ENCODE measurements at places on chromosomes 2 and 18.
A peak's percentile ranks its signal among the peaks of the same experiment; 100 is the strongest.

DNA sequence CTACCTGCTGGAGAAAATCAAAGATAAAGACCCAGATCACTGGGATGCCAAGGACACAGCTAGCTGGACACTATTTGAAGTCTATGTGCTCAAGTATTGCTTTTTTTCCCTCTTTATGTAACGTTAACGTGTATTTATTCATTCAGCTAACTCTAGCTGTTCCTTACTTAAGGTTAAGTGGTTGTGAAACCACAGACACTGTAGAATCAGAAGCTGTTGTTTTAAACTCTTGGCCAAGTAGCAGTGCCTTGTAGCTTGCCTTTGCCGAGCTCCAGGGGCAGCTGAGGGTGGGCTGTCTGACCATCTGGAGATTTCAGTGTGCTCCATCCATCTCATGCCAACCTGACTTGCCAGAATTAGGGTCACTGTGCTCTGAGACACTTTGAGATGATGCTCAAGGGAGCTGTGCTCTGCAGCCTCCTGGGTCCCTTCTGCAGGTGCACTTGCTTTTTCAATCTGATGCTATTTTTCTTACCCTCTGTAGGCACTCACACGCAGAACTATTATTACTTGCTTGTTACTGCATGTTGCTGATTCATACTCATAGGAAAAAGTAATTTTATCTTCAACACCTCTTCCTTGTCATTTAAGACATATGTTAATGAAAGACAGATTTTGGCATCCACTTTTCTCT, 116.2 kb downstream of the METTL8 start:
- peaks cover 19% of the 10 kb centered on the region for H3K4me1 ChIP-seq
- no peak overlapping the region for H3K4me3 ChIP-seq
- H3K27ac ChIP-seq = no peak overlapping the region
- H3K36me3 ChIP-seq = peaks cover 20% of the 10 kb centered on the region

GRCh38 chr2:73032702-73033097, 38.8 kb downstream of the SFXN5 start:
- no peak for DNase-seq
- no peak overlapping the region for H3K4me3 ChIP-seq
- no peaks in the 10 kb centered on the region for H3K27me3 ChIP-seq
- no peak overlapping the region for H3K27ac ChIP-seq
- peaks cover 2% of the 10 kb centered on the region for H3K36me3 ChIP-seq
- H3K4me1 ChIP-seq = no peaks in the 10 kb centered on the region

- H3K27me3 ChIP-seq = no peaks in the 10 kb centered on the region
- no peak overlapping the region for H3K27ac ChIP-seq
- H3K4me3 ChIP-seq = no peak overlapping the region
Observed at GRCh38 chr18:46243095-46243494, 138.9 kb downstream of the HAUS1 start.

DNA sequence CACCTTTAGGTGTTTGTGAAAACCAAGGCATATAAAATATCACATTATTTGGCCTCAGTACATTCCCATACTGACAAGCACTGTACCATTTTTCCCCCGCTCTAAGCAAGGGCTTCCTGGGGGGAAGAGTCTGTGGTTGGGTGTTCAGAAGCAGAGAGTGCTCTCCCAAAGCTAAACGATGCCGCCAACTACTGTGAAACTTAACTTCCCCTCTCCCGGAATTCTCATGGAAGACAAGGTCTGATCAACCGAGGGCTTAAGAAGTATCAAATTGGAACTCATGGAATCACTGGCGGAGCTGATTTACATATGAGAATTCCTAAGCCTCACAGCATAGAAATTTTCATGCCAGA, 433 bp upstream of the MFF start:
- H3K27me3 ChIP-seq = no peaks in the 10 kb centered on the region
- peaks cover 11% of the 10 kb centered on the region for H3K36me3 ChIP-seq
- H3K4me3 ChIP-seq = peak overlapping the region; percentile 95

DNA sequence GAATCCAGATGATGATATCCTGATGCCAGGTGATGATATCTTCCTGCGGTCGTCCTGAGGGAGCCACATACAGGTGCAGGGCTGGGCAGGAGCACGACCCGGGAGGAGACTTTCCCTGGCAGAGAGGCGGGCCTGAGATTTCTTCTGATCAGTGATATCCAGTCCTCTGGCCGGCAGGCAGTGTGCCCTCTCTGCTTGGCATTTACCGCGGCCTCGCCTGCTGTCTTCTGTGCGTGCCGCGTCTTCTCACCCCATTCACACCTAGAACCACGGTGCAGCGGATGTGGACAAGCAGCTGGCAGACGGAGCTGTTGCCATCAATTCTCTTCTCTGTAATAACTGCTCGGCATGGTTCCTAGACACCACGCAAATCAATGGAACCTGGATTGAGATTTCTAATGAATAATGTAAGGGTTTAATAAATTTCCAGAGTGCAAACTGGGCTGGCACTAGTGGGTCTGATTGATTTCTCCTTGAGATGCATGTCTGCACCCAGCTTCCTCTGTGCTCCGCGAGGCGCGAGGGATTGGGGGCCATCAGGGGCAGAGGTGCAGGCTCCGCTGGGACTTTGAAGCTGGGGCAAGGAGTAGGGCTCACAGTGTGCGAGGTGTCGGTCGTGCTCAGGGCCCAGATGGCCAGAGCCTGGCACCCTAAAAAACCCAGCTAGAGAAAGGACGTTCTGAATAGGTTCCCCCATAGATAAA, 208.9 kb upstream of the HDAC4 start:
- peaks cover 1% of the 10 kb centered on the region for H3K27me3 ChIP-seq
- no peak for DNase-seq
- peaks cover 3% of the 10 kb centered on the region for H3K4me1 ChIP-seq
- H3K4me3 ChIP-seq = no peak overlapping the region
- H3K27ac ChIP-seq = no peak overlapping the region

DNA sequence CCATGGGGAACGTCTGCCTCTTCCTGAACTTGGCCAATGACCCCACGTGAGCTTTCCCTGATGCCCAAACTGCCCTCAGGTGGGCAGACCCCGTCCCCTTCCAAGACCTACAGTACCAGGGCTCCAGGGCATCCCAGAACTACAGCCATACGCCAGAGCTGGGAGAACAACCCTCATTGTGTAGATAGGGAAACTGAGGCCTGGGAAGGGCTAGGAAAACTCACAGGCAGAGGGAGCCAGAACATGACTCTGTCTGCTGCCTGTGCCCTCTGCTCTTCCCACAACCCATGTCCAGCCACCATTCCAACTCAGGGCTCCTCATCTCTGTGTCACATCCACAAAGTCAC, 16.8 kb upstream of the ANKRD53 start:
- no peak overlapping the region for H3K4me3 ChIP-seq
- peaks cover 5% of the 10 kb centered on the region for H3K4me1 ChIP-seq
- no peak for DNase-seq
- no peak overlapping the region for H3K27ac ChIP-seq
- H3K36me3 ChIP-seq = no peaks in the 10 kb centered on the region

- no peak overlapping the region for H3K4me3 ChIP-seq
- DNase-seq = no peak
- H3K27me3 ChIP-seq = no peaks in the 10 kb centered on the region
- H3K36me3 ChIP-seq = peaks cover 6% of the 10 kb centered on the region
Observed at GRCh38 chr18:5998907-5999306, 103.6 kb upstream of the TMEM200C start.

- no peaks in the 10 kb centered on the region for H3K27me3 ChIP-seq
- DNase-seq = no peak
- no peaks in the 10 kb centered on the region for H3K36me3 ChIP-seq
- no peak overlapping the region for H3K27ac ChIP-seq
Observed at GRCh38 chr2:71667256-71668182, 214.2 kb downstream of the DYSF start.

DNA sequence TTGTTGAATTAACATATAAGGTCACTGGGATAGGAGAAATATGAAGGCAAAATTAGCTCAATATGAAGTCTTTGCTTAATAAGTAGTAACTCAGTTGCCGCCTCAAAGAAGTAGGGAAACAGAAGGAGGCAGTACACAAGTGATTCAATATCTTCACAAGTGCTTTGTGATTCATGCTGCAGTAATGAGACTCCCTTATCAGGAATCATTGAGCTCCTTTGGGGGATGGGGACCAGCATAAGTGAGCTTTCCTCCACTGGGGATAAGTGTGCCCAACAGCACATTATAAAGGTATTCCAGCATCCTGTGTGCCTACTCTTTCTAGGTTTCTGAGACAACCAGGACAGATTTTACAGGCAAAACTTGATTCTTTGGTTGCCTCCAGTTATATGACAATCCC, 323.4 kb upstream of the UBE2E3 start:
- no peaks in the 10 kb centered on the region for H3K27me3 ChIP-seq
- DNase-seq = no peak
- H3K4me3 ChIP-seq = no peak overlapping the region
- peaks cover 11% of the 10 kb centered on the region for H3K4me1 ChIP-seq
- H3K36me3 ChIP-seq = no peaks in the 10 kb centered on the region

- peaks cover 34% of the 10 kb centered on the region for H3K4me1 ChIP-seq
- no peaks in the 10 kb centered on the region for H3K36me3 ChIP-seq
- H3K27me3 ChIP-seq = peaks cover 96% of the 10 kb centered on the region
- no peak overlapping the region for H3K27ac ChIP-seq
Observed at GRCh38 chr2:161418715-161419637, 2.9 kb downstream of the TBR1 start.

DNA sequence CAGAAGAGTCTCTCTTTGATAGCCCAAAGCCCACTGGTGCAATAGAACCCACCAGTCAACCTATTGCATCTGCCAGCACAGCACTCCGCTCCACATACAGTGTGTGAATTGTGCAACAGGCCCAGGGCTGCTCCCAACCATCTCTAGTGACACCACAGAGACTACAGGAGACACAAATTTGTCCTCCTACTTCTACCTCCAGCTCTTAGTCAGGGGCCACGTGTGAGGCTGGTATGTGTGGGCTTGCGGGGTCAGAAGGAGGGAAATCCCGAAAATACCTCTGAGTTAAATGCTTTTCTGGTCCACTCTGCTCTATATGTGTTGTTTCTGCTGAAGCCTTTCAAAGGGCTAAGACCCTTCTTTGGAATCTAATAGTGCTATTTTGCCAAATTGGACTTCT, 18.0 kb downstream of the DGUOK start:
- no peak overlapping the region for H3K27ac ChIP-seq
- H3K4me3 ChIP-seq = no peak overlapping the region
- H3K4me1 ChIP-seq = no peaks in the 10 kb centered on the region
- DNase-seq = no peak
- H3K36me3 ChIP-seq = peaks cover 19% of the 10 kb centered on the region
- H3K27me3 ChIP-seq = no peaks in the 10 kb centered on the region

DNA sequence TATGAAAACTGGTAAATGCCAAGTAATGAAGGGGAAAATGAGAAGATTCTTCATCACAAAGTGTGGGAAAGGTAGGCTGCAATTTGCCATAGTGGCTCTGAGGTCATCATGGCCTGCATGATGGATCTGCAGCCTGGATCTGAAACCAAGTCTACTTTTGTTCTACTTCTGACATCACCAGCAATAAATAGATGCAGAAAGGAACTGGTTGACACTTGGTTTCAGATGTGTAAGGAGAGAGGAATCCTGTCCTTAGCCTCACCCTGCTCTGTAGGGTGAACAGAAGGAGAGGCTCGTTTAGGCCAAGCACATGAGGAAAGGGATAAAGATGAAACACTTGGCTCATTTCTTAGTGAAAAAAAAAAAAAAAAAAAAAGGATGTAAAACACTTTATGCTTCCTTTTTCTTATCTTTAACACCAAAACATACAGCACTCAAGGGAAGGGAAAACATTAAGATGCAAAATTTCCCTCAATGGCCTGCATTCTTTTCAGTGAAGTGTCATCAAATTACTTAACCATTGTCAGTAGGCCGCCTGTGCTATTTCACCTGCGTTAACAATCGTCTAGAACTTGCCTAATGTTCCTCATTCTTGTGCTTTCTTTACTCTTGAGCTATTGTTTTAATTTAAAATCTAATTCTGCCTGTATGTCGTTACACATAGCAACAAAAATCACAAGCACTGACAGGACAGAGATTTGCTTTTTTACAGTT, 3.9 kb downstream of the NEB start:
- H3K27ac ChIP-seq = peak overlapping the region; percentile 8
- H3K36me3 ChIP-seq = no peaks in the 10 kb centered on the region
- no peaks in the 10 kb centered on the region for H3K27me3 ChIP-seq
- no peak for DNase-seq
- H3K4me1 ChIP-seq = peaks cover 25% of the 10 kb centered on the region

- H3K4me1 ChIP-seq = no peaks in the 10 kb centered on the region
- DNase-seq = no peak
- no peaks in the 10 kb centered on the region for H3K27me3 ChIP-seq
- H3K36me3 ChIP-seq = peaks cover 2% of the 10 kb centered on the region
- no peak overlapping the region for H3K4me3 ChIP-seq
- H3K27ac ChIP-seq = no peak overlapping the region
Observed at GRCh38 chr18:8029061-8029460, 461.9 kb downstream of the PTPRM start.

DNA sequence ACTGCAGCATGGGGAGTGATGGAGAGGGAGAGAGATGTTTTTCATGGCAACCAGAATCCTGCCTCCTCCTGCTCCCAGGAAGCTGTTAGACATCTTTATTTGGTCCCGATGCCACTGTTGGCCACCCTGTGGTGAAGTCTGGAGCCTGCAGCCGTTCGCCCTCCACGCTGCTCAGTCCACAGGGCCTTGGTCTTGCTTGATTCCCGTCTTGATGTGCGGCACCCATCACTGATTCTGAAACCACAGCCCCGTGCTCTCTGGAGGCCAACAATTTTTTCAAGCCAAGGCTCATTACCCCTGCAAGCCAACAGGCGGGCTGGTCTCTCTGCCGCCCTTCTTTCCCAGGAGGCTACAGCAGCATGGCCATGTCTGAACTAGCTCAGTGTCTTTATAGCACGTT, 24.5 kb downstream of the SIGLEC15 start:
- peaks cover 6% of the 10 kb centered on the region for H3K4me1 ChIP-seq
- DNase-seq = no peak
- peaks cover 22% of the 10 kb centered on the region for H3K36me3 ChIP-seq
- H3K27me3 ChIP-seq = no peaks in the 10 kb centered on the region
- H3K4me3 ChIP-seq = no peak overlapping the region
- no peak overlapping the region for H3K27ac ChIP-seq

DNA sequence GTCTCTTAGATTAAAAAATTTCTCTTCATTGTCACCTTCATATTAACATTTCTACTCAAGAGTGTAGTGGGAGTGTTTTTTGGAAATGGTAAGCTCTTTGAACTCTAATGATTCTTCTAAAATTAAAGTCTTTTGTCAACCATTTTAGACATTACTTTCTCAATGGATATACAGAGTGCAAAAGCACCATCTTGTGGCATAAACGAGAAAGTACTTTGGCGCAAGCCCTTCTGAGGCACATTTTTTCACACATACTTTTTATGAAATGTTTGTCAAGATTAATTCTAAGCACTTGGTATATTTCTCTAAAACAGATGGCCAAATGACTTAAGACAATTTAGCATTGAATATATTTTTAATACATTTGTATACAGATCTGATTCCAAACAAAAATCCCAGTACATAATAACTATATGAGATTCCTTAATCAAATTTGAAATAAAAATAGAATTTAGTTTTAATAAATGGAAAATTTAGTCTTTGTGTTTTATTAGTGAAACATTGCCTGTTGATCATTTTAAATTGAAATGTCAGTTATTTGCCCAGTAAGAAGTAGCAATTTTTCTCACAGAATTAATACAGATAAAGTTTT, 63.3 kb upstream of the GALNT5 start:
- H3K27ac ChIP-seq = no peak overlapping the region
- no peaks in the 10 kb centered on the region for H3K27me3 ChIP-seq
- H3K36me3 ChIP-seq = no peaks in the 10 kb centered on the region
- DNase-seq = no peak

GRCh38 chr2:224217233-224217961, 178.3 kb upstream of the SERPINE2 start:
- peaks cover 30% of the 10 kb centered on the region for H3K4me1 ChIP-seq
- DNase-seq = no peak
- no peaks in the 10 kb centered on the region for H3K27me3 ChIP-seq
- no peak overlapping the region for H3K27ac ChIP-seq
- H3K36me3 ChIP-seq = no peaks in the 10 kb centered on the region

GRCh38 chr2:203796248-203797010, 71.1 kb upstream of the CTLA4 start:
- H3K4me1 ChIP-seq = no peaks in the 10 kb centered on the region
- H3K4me3 ChIP-seq = no peak overlapping the region
- no peaks in the 10 kb centered on the region for H3K36me3 ChIP-seq
- no peak for DNase-seq
- H3K27ac ChIP-seq = no peak overlapping the region

Data from mesothelial cell of epicardium (in vitro differentiated cells).